Midbrain (tissue), 1 donor: ENCODE measurements at places on chromosomes 2 and 18.

- no peak for DNase-seq
These were observed 118.4 kb downstream of the LNPK start for GRCh38 chr2:175883586-175884194.

- no peak for DNase-seq
These were observed 62.6 kb downstream of the TRPM8 start for GRCh38 chr2:233979748-233980147.

GRCh38 chr2:60522462-60522861, 31.0 kb downstream of the BCL11A start:
- no peak for DNase-seq

- DNase-seq, result no peak
These were observed 12.0 kb downstream of the STK17B start for GRCh38 chr2:196159221-196159892.

GRCh38 chr2:120630031-120630701, 105.5 kb upstream of the GLI2 start:
- DNase-seq, result no peak

DNA sequence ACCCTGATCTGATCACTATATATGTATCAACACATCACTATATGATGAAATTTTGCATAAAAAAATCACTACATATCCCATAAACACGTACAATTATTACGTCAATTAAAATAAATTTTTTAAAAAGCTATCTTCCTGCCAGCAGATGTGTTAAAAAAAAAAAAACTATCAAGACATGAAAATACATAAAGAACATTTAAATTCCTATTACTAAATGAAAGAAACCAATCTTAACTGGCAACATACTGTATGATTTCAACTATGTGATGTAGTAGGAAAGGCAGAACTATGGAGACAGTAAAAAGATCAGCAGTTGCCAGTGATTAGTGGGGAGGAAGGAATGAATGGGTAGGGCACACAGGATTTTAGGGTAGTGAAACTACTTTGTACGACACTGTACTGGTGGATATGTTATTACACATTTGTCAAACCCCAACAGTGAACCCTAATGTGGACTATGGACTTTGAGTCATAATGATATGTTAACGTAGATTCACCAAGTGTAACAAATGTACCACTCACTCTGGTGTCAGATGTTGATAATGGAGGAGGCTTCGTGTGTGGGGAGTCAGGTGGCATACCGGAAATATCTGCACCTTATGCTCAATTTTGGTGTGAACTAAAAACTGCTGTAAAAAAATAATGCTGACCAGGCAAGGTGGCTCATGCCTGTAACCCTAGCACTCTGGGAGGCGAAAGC, 27.4 kb downstream of the USP34 start:
- DNase-seq, result no peak

- DNase-seq, result no peak
These were observed 50.9 kb upstream of the PSMD14 start for GRCh38 chr2:161257123-161257952.

GRCh38 chr2:41965909-41966295, 81.9 kb upstream of the PKDCC start:
- DNase-seq, result peak; percentile 32

DNA sequence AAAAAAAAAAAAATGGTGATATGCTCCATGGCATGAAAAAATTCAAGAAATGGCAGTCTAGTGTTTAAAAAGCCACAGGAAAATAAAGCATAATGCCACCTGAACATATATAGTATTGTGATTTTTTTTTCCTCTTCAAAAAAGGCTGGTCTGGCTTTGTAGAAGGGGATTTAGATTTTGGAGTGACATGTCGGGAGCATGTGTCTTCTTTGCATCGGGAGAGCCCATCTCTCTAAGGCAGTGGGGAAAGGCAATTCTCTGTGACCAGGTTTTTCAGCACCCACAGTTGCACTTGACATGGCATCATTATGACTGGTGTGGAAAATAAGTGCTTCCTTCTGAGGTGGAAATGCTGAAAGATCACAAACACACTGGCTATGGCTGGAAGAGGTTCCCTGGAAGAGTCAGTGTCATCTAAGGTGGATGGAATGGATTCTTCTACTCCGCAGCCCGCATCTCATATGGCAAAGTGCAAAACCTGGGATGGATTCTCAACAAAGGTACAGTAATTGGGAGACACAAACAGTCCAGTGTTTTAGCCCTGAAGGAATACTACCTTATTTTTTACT, 172.5 kb downstream of the AGAP1 start:
- peak; percentile 83 for DNase-seq

DNA sequence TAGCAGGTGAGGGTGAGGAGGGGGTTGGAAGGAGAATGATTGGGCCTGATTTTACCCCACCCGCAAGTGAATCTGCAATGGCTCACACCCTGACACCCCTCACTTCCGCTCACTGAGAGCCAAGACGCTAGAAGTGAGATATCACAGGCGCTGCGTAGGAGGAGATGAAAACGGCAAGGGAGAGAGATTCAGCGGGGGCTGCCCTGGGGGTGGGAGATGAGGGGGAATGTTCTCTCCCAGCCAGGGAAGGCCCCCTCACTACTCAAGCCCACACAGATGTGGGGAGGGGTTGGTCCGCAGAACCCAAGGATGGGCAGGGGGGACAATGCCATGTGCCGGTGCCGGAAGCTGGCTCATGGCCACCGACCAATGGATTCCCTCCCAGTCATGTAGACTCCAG, 32.9 kb downstream of the LOXHD1 start:
- DNase-seq, result no peak

DNA sequence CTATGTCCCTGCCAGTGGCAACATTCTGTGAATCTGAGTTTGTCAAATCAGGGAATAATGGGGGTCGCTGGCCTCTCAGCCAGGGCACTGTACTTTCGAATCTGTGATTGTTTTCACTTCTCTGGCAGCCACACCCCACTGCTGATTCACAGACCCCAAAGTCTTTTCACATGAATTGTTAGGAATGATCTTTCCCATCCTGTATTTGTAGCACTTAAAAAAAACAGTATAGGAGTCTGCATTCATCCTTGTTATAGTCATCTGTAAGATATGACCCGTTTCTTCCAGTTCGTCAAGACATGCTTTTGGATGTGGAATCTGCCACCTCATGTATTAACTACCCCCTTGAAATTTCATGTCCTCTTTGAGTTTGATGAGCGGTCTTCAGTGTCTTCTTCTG, 928 bp downstream of the NAGK start:
- DNase-seq, result no peak

DNA sequence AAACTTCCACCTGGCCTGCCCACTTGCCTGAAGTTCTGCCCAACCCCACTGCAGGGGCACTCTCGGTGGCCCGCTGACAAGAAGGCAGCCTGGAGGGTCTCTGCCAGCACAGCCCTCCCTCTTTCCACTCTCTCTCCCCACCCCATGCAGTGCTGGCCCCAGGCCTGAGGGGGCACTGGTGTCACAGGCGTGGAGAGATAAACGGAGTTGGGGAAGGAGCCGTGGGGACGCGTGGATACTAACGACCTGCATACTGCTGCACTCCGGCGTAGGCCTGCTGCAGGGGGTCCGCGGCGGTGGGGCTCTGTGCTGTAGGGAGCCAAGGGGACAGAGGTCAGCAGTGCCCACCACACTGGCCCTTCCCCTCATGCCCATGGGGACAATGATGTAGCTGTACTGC, 299.3 kb downstream of the CELF4 start:
- no peak for DNase-seq

DNA sequence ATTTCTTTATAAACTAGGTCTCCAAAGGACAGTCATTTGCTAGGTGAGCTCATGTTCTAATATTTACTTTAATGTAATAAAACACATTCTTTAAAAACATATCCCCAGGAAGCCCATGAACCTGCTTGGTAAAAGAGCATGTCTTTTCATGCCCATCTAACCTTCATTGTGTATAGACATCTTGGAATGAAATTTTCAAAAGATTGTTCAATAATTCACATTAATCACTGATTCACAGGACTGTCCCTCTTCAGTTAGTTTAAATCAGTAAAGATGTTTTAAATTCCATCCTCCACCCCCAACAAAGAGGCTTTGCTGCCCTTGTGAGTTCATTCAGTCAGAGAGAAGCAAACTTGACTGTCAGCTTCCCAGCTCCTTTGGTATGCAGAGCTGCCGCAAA, 633.4 kb upstream of the CELF4 start:
- DNase-seq, result no peak

DNA sequence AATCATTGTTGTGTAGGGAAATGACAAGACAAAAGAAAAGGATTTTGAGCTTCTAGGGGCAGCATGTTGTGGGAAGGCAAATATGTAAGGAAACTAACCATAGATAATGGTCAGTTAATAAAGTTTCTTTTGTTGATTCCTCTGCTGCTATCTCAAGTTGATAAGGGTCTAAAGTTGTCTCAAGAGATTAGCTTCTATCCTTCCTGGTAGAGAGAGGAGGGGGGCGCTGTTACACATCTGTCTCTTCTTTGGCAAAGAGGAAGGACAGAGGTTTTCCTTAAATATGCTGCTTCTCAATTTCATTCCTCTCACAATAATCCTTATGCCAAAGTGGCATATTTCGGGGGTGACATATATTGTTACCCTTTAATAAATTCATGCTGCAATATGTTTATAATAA, 944.0 kb downstream of the DPP10 start:
- DNase-seq, result no peak

- no peak for DNase-seq
These were observed 233.9 kb downstream of the PTGR3 start for GRCh38 chr18:74975001-74975400.

GRCh38 chr2:96642564-96643360, at the start of gene FER1L5:
FER1L5 (plus strand) TSS chr2:96642764; CDS start chr2:96642837, 73 bp downstream.
- DNase-seq, result peak; percentile 30

DNA sequence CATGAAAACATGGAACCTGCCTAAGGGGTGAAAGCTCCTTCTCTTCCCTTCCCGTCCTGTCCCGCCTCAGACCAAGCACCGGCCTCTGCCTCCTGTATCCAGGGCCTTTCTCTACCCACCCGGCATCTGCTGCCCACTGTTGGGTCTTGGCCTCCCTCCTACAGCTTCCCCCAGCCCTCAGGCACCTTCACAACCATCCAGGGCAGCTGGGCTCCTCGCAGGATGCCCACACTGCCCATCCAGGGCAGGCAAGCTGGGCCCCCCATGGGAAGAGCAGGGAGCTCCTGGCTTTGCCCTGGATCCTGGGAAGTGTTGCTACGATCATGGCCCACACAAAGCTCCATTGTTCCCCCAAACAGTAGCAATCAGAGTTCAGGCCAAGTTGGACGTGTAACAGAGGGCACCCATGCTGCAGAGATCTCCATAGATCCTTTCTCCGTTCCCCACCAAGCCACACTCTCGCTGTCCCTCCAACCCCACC, 206.6 kb downstream of the NDUFA10 start:
- peak; percentile 72 for DNase-seq

DNA sequence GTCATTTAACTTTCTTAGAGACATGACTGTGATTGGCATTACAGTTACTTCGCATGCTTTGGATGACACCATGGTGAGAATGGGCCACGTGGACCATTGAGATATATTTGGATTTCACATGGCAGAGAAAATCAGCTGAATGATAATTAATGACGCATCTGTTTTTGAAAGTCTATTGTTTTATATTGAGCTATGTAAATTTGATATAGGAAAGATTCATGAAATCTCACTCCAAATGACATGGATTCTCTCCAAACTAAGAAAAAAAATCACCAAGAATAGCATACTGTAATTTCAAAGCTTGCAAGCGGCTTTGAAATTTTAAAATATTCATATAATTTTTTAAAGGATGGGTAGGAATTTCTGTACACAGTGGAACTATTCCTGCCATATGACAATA, 163.7 kb downstream of the SH3BP4 start:
- no peak for DNase-seq

GRCh38 chr2:200235533-200235932, 71.0 kb upstream of the SPATS2L start:
- no peak for DNase-seq

- no peak for DNase-seq
These were observed 32.2 kb upstream of the MAP3K20 start for GRCh38 chr2:173043476-173043875.

- no peak for DNase-seq
These were observed 100.1 kb upstream of the KLF7 start for GRCh38 chr2:207265869-207266268.

DNA sequence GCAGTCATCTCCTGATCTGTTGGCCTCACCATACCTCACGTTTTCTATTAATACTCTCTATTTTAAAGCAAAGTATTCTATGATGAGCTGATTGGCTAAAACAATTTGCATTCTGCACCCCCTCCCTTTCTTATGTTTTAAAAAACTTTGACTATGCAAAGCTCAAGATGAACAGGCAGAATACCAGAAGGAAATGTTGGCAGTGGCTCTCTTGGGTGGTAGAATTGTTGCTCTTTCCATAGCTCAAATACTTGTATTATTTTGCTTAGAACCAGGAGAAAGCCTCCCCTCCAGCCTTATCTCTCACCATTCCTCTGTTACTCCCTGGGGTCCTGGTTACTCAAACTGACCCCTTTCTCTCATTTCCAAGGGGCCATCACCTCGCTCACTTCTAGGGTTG, 14.4 kb downstream of the GPR45 start:
- DNase-seq, result no peak

DNA sequence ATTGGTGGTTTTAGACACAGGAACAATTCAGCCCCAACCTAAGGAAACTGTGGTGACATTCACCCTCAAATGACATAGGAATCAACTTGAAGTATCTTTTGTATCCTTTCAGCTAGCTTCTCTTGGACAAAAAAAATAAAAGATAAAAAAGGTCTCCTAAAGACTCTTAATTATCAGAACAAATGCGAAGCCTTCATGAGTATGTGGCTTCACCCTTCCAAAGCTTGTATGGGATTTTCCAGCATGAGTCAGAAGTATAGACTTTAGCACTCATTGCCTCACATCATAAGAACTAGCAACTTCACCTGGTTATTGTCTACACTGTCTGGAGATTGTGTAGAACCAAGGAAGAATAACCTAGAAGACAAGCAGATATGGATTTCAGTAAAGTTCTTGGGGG, 135.4 kb downstream of the LAMA3 start:
- DNase-seq, result no peak

DNA sequence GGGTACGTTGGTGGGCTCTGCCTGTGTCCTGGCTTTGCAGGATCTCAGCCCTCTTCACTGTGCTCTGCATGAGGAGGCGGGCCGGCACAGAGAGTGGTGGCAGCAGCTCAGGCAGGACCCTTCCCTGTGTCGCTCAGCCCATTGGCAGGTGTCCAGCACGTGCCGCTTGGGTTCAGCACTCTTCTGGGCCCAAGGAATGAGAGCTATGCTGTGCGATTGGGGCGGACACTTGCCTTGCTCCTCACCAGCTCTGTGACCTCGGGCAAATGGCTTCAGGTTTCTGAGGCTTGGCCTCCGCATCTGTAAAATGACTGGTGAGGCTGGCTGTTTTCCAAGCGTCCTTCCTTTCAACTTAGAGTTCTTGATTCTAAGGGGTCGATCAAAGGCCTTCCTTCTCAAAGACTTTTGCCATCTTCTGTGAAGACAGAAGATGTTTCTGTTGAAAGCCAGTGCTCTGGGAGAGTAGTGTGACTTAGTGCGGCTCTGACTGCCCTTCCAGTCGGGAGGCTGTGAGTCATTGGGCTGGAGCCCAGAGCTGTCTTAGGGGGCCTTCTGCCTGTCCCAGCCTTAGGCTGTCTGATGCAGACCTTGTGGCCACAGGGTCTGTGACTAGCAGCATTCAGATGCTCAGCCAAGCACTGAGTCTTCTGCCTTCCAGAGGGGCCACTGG, 35.6 kb downstream of the GLI2 start:
- DNase-seq, result no peak
